ENCODE measurements at places on chromosomes 6 and 20.

DNA sequence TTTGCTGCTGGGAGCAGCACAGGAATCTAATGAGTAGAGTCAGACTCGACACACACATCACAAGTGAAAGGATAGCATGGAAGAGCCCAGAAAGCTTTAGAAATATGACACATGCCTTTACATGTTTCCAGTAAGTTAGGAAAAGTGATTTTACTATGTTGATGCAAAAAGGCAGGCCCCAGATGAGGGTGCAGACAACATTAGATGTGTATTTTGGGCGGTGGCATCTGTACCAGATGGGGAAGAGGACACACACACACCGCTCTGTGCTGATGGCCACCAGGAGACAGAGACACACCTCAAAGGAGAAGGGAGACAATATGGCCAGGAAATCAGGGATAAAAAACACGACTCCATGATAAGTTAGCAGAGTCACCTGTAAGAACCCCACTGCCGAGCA, 625 bp downstream of the MAS1L start:
- DNase-seq: no peak

DNA sequence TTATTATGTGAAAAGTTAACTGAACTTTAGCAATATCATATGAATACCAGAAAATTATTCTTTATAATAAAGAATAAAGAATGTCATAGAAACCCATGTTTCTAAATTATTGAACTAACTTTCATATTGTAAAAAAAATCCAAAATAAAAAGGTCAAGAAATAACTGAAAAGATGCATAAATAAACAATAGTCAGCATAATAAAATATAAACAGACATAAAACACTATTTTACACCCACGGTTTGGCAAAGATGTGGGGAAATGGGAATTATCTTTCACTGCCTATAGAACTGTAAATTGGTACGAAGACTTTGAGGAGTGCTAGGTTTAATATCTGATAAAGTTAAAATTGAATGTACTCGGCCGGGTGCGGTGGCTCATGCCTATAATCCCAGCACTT, 34.7 kb upstream of the CTAGE9 start:
- no peak for DNase-seq

DNA sequence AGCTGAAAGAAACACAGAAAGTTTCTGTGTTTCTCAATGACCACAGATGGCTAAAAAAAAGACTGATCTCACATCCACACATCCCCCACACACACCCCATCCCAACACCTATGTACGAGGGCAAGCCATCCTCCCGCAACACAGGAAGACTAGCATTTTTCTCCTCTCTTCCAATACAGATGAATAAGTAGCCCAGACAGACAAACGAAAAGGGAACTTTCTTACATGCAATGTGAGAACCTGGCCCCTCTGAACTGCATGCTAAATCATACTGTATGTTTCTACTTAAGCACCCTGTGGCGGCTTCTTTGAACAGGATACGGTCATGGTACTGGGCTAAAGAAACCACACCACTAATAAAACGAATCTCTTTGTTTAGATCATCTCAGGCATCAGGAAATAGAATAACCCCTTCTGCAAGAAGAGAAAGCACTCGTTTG, 116.2 kb downstream of the GMDS start:
- no peak for DNase-seq

DNA sequence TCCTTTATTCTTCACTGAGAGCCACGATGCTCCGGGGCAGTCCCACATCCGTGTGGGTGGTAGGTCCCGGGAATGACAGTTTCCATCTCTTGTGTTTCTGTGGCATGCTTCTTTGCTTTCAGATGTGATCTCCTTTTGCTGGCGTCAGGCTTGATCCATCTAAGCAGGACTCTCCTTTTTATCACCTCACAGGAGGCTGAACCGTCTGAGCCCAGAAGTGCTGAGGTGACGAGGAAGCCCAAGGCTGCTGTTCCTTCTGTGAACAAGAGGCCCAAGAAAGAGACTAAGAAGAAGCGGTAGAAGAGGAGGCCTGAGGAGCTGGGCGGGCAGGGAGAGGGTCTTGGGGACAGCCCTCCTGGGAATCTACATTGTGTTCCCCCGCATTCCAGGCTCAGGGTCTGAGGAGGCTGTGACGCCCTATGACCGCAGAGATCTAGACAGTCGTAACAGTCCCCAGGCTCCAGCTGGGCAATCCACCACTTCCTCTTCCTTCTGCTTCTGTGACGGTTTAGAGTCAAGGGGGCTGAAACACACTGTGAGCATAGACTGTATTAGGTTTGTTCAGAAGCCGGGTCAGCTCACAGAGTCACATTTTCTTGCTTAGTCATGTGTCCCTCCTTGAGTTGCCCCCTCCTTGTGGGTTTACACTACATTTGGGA, 26.8 kb downstream of the MANBAL start:
- no peak for DNase-seq

DNA sequence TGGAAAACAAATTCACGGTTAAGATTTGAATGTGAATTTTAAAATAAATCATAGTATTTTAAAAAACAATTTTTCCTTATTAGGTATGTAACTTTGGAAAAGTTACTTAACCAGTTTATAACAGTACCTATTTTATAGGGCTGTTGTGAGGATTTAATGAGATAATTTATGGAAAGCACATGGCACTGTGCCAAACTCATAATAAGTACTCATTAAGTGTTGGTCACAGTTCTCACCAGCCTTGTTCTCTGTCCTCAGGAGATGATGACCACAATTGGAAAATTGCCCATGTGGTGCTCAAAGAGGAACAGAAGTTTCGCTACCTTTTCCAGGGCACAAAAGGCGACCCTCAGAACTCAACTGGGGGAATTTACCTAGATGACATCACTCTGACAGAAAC, 39.6 kb downstream of the MEP1A start:
- DNase-seq: no peak

- no peak for DNase-seq
These were observed 32.4 kb upstream of the TPBG start for GRCh38 chr6:82331031-82331773.

DNA sequence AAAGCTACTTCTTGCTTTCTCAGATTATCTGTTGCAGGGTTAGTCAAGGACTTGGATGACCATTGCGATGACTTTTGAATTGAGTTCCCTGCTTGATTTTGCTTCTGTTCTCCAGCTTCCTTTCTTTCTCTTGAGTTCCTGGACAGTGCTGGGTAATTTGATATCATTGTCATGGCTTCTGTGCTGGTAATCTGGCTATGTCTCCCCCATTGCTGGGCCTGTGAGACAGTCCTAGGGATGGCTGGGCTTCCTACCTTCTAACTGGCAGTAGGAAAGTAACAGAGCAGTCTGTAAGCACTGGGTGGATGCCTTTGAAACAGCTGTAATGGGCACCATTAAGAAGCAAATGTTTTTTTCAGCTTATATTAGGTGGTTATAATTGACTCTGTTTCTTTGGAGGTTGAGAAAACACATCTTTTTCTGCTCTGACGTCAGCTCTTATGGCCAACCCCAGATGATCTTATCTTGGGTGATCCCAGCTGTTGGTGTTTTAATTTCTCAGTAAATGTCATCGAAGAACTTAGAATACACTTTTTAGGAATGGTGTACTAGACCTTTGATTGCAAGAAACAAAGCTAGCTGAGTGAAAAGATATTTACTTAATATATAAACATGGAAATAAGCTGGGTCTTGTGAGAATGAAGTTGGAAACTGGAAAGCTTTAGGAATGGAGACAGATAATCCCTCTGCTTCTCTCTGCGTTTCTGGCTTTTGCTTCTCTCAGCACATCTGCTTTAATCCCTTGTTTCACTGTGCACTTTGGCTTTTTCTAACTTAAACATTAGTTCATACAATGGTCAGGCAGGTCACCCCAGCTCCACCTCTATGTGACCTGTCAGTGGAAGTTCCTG, 195.0 kb upstream of the MAN1A1 start:
- DNase-seq: no peak

DNA sequence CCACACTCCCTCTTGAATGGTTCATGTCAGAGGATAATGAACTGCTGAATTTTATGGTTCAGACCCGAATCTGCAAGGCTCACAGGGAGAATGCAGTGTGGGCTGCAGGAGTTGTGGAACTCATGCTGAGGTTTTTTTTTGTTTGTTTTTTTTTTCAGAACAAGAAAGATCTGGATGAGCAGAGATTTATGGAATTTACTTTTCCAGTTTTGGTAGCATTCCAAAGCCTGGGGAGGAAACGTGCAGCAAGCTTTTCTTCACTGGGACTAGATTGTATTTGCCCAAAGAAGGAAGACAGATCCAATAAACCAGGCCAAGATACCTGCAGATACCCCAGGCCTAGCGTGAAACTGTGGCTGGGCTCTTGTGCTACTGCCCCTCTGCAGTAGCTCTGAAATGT, 223.9 kb upstream of the TAB2 start:
- no peak for DNase-seq

- no peak for DNase-seq
These were observed 1022.2 kb upstream of the GJE1 start for GRCh38 chr6:141110481-141110880.
